Stimulated activated CD4-positive, alpha-beta T cell treated with anti-CD3 and anti-CD28 coated beads, TNF-alpha, amount 100 ng/mL, for 1 hour (primary cell): ENCODE measurements at places on chromosomes 7 and 10.

DNA sequence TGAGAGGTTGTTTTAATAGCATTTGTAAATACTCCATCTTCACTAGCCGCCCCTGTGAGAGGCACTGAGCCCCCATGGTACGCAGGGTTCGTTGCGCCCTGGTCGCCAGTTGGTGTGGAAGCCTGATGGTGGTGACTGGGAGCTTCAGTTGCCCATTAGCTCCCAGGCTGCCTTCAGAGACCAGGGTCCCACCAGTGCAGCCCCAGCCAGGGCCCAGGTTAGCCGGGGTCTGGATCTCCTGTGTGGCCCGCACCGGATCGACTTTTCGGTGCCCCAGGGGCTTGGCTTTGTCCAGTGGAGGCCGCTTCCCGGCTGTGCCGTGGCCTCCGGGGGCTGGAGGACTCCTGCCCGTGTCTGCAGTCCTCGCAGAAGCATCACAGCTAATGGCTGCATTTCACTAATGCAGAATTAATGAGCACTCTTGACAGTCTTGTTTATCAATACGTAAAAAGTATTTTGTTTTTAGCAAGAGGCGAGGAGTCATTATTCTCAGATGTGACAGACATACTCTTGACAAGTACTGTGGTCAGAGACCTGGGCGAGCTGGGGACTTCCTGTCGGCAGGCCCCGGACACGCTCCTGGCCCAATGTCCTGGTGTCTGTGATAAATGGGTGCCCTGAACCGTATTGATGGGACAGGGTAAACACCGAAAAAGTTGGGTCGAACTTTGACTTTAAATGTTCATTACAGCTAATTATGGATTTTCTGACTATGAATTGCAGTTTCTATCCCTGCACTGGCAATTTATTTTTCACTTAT, 99.8 kb downstream of the NKX6-2 start:
- no peak for DNase-seq

DNA sequence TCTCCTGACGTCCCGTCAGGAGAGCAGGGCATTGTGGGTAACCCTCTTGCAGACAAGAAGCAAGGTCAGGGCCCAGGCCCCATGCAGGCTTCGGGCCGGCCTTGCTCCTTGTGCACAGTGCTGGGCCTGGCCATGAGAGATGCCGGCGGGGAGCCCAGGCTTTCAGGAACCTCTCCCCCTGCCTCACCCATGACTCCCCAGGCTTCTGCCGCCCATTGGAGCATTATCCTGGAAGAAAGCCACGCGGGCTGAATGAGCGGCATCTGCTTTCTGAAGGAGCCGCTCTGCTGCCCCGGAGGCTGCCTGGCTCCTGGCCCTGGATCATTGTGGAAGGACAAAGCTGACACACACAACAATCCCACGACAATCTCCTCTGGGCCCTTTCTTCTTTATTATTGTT, 233.5 kb downstream of the TCF7L2 start:
- DNase-seq = no peak

DNA sequence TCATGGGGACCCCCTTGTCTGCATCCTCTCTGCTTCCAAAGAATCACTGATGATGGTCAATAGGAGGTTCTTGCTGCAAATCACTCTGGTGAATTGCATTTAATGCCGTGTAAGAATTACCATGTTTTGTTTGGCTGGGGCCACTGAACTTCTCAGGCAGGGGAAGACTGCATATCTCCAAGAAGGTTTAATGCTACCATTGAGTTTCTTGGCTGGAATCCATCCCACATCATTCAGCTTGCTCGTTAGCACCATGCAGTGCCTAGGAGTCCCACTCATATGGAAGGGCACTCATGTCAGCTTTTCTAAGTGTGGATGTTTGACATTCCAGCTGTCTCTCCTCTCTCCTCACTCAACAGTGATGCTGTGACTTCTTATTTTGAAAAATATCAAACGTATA, 50.2 kb upstream of the BAMBI start:
- no peak for DNase-seq

- no peak for DNase-seq
Measured at GRCh38 chr7:135662123-135662372, 266 bp upstream of the STMP1 start.

DNA sequence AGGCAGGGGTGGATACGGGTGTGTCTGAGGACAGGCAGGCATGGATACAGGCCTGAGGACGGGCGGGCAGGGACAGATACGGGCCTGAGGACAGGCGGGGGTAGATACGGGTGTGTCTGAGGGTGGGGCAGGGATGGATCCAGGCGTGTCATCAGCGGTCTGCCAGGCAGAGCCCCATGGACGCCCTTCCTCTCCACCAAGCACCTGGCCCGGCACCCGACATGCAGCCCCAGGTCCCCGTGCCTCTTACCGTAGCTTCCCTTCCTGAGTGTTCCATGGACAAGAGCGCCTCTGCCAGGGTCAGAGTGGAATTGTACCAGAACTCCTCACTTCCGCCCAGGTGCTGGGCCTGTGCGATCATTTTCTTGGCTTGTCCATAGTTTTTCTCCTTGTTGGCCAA, 74.6 kb upstream of the NKX6-2 start:
- DNase-seq = no peak

- DNase-seq = no peak
Measured at GRCh38 chr7:111232249-111233084, 141.5 kb downstream of the LRRN3 start.

DNA sequence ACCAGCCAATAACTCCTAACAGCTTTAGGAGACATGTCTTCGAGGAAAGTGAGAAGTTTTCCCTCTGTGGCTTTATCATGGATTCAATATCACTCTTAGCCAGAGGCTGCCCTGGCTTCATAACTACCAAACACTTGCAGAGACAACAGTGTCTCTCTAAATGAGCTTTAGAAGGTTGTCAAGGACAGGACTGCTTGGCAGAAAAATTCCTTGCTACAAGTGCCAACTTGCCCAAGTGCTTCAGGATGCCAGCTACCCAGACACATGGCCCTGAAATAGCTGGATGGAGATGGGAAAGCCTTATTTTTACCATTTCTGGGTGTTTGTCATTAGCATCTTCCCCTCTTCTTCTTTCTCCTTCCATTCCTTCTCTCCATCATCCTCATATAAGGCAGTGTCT, 137.1 kb upstream of the MDFIC start:
- no peak for DNase-seq

GRCh38 chr7:90345595-90346335, 751 bp upstream of the GTPBP10 start:
- DNase-seq = no peak

DNA sequence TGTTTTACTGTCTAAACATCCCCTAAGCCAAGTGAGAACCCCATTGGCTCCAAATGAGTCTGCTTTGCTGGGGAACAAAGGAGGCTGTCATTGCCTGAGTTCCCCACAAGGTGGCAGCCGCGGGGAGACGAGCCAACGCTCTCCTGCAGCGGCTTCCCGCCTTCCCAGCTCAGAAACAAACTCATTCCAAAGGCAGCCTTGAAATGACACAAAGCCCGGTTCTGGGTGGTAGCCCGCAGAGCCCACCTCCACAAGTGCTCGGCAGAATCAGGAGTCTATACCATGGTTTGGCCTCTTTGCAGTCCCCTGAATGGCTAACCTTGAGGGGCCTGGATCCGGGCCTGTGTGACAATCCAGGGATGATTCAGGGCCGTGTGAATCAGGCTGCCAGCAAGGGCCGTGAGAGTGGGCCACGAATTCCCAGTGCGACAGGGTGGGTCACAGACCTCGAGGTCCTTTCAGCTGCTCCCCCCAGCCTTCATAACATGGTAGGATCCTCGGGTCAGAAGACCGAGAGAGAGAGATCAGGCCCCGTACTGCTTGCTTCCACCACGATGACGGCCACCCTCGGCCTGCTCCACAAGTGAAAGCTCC, 79.7 kb downstream of the DLG5 start:
- peak; percentile 20 for DNase-seq

- no peak for DNase-seq
Measured at GRCh38 chr7:3683546-3684539, 382.8 kb downstream of the SDK1 start.

DNA sequence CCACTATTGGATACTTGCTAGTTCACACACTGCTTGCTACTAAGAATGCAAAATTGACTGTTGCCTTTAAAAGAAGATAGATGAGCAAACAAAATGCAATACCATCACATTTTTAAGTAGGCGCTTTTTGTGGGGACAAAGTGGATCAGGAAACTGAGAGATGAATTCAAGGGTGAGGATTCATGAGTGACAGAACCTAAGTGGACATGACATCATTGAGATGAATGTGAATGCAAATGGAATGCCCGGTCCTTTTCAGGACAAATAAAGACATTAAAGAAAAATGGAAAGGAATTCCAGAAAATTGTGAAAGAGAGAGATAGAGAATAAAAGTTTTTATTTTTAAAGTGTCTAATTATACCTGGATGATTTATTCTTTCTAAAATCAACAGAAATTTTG, 106.3 kb upstream of the AKR1E2 start:
- DNase-seq = no peak

DNA sequence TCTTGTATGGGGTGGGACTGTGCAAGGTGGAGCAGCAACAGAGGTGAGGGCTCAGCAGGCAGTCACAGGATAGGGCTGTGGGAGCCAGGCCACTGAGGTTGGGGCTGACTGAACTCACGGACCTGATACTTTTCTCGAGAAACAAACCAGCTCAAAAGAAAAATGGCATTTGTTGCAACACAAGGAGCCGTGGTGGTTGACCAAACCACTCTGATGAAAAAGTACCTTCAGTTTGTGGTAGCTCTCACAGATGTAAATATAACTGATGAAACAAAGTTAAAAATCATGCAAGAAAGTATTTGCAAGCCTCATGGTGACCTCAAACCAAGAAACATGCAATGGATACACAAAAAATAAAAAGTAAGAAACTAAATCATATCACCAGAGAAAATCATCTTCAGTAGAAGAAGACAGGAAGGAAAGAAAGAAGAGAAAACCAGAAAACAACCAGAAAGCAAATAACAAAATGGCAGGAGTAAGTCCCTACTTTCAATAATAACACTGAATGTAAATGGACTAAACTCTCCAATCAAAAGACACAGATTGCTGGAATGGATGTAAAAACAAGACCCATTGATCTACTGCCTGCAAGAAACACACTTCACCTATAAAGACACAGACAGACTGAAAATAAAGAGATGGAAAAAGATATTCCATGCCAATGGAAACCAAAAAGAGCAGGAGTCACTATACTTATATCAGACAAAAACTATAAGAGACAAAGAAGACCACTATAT, 48.9 kb upstream of the DUSP5 start:
- DNase-seq = no peak

GRCh38 chr10:63456437-63457210, 9.2 kb downstream of the JMJD1C start:
- no peak for DNase-seq

- DNase-seq = no peak
Measured at GRCh38 chr10:22252224-22252800, 34.5 kb upstream of the EBLN1 start.
